Activated T-helper 1 cell treated with anti-CD3 and anti-CD28 coated beads, Interleukin-12 subunit alpha, Interleukin-12 subunit beta, Interleukin-2, Interleukin-4 antibody, amounts not matched to agents 30 ng/mL and 10 ng/mL and 1 ng/mL, durations not matched to agents 14 hours and 24 hours and 36 hours (primary cell): ENCODE measurements at places on chromosomes 5 and 9. TPM values are rescaled to one million over a fixed set of nuclear protein-coding genes. Genes with fewer than 3 reads are reported as not detected.

UCK1 gene
- 26.9 and 28.0 TPM in 2 replicates for total RNA-seq

ARL14EPL gene
- total RNA-seq = not detected in 2 replicates

GRCh38 chr5:41286165-41286564, 72.8 kb upstream of the C6 start:
- no peak overlapping the region for H3K4me3 ChIP-seq
- no peaks in the 10 kb centered on the region for H3K27me3 ChIP-seq
- DNase-seq = no peak
- no peaks in the 10 kb centered on the region for H3K36me3 ChIP-seq

DNA sequence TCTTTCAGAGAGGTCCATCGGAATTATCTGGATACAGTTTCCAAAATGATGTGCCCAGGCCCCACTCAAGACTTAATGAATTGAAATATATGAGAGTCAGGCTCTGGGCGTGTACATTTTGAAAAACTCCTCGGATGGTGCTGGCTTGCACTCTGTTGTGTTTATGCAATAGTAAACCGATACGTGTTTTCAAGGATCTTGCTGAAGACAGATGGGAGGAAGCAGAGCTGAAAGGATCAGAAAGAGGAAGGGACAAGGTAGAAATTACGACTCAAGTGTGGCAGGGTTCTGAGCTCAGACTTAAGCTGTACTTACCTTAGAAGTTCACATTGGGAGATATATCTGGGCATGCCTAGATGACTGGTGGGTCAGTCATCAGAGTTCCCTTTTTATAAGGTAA, 13.7 kb upstream of the STOM start:
- peaks cover 24% of the 10 kb centered on the region for H3K27me3 ChIP-seq
- H3K27ac ChIP-seq = no peak overlapping the region
- DNase-seq = no peak
- no peaks in the 10 kb centered on the region for H3K4me1 ChIP-seq
- no peak overlapping the region for H3K4me3 ChIP-seq
- H3K36me3 ChIP-seq = no peaks in the 10 kb centered on the region

- no peak for DNase-seq
- H3K4me3 ChIP-seq = peak overlapping the region; percentile 47
- no peak overlapping the region for H3K27ac ChIP-seq
- H3K36me3 ChIP-seq = no peaks in the 10 kb centered on the region
- no peaks in the 10 kb centered on the region for H3K4me1 ChIP-seq
Measured at GRCh38 chr9:38424918-38425317, 664 bp upstream of the IGFBPL1 start.

DNA sequence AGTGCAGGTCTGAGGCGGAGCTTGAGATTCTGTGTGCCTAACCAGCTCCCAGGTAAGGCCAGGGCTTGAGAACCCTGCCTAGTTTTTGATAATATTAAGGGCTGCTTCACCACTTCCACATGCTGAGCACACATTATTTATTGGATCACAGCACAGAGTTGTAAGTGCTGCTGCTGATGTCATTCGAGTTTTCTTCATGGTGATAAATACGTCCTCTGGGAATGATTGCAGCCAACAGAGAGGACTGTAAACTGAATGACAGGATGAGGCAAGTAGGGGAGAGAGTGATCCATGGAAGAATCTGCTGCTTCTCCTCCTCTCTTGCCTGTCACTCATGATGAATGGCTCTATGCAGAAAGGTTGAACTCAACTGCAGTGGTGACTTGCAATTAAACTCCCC, 77.9 kb upstream of the VPS13A start:
- H3K4me3 ChIP-seq = no peak overlapping the region
- H3K27ac ChIP-seq = no peak overlapping the region
- peaks cover 2% of the 10 kb centered on the region for H3K27me3 ChIP-seq

GRCh38 chr9:23255346-23255745, 570.7 kb downstream of the ELAVL2 start:
- H3K4me3 ChIP-seq = no peak overlapping the region
- H3K36me3 ChIP-seq = no peaks in the 10 kb centered on the region
- no peak for DNase-seq
- H3K4me1 ChIP-seq = no peaks in the 10 kb centered on the region
- H3K27ac ChIP-seq = no peak overlapping the region
- H3K27me3 ChIP-seq = no peaks in the 10 kb centered on the region
